ENCODE measurements at places on chromosomes 4 and X.
A peak's percentile ranks its signal among the peaks of the same experiment; 100 is the strongest.

GRCh38 chrX:153933748-153934147, 1.1 kb downstream of the NAA10 start:
- DNase-seq = peak; percentile 36

DNA sequence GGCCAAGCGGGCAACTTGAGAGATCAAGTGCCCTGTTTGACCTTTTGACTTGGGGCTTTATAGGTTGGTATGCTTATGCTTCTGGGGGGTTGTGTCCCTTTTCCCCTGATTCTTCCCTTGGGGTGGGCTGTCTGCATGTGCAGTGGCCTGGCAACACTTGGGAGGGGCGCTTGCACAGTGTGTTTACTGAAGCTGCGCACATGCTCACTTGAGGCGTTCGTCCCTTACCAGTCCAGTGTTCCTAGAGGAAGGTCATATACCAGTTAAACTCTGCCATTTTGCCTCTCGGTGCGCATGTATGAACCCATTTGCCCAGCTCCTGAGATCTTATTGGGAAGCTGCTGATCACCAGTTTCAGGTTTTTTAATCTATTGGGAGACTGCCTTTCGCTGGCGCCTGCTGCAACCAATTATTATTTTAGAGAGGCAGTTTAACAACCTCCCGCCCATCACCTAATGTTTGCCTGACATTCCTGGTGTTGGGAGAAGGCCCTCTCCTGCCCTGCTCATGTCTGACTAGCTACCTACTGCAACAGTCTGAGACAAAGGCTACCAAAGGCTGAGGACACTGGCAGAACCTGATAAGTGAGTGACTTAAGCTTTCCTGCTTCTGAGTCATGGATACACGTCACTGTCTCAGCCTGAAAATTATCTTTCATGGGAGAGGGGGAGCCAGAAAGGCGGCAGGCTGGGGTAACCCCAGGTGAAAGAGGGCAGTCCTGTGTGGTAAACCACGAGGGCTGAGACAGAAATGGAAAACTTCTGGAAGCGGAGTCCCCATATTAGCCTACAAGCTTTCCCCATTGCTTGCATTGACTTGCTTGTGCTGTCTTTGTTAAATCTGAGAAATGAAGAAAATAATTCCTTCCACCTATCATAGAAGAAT, 97.6 kb downstream of the CPE start:
- peak; percentile 63 for DNase-seq

GRCh38 chrX:39654183-39654925, 443.4 kb downstream of the BCOR start:
- DNase-seq = no peak

DNA sequence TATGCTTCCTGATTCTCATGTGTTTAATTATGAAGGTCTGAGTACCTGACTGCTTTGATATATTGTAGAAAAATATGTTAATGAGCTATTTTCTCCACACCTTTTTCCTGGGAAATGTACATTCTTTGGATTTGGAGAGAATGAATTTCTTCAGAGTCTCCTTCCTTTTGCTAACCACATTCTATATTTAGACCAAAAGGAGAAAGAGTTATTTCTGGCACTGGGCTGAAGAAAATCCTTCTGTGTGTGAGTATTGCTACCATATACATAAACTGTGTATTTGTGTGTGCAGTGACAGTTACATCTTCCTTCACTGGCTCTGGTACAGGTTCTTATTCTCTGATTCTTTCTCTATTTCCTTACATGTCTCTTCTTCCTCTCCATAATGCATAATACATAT, 44.5 kb upstream of the PGRMC2 start:
- peak; percentile 23 for DNase-seq

DNA sequence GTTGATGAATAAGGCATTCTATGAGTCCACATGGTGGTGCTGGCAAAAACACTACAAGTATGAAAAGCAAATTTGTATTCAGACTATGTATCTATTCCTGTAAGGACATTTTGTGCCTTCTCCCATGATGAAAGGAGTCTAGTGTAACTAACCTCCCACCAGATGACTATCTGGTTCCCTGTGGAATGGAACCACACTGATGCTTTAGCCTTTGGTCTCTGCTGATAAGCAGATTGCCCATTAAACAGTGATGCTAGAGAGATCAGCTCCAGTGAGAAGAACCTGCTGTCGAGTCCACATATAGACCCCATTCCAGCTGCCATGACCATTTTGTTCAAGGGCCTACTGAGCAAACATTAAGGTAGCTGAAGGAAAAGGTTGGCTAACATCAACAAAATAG, 10.5 kb upstream of the THOC2 start:
- DNase-seq = no peak

GRCh38 chr4:37951461-37952352, 8.5 kb upstream of the PTTG2 start:
- DNase-seq = no peak
